ENCODE measurements at places on chromosomes 1 and 21.

- no peak for DNase-seq
Observed at GRCh38 chr1:4656533-4657140, 2.2 kb downstream of the AJAP1 start.

GRCh38 chr1:201456499-201457309 lies 12.3 kb downstream of the PHLDA3 start:
- no peak for DNase-seq

GRCh38 chr1:59669752-59670312 lies 144.9 kb upstream of the HOOK1 start:
- no peak for DNase-seq

GRCh38 chr21:41418956-41419680 lies 6.9 kb upstream of the MX1 start:
- DNase-seq = no peak

DNA sequence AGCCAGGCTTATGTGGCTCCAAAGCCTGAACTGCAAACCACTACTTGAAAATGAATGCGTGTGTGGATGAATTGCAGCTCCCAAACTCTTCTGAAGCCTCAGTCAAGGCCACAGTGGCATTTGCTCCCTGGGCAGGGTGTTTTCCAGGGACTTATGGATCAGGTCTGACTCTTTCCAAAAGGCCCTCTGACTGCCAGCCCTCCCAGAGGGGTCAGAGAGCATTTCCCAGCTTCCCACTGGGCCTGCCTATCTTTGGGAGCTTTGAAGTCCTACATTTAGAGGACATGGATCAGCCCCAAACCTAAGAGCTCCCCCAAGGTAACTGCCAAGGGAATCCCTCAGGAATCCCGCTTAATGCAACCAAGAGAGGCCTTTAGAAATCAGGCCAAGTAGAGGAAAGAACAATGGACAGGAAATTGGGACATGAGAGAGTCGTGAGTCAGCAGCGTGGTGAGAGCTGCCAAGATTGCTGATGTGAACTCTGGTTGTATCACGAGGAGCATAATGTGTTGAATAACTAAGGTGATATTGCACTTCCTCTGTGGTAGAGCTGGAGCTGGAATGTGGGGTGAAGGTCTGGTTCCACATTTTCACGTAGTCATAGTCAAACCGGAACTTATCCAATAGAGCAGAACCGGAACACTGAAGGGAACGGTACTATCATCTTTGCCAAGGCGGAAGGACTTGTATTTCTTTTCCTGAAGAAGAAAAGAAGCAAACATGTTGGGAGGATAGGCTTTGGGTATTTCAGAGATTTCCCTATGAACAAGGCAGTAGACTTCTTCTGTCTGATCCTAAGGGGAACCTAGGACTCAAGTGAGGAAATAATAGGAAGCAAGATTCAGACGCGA lies 99.4 kb upstream of the JUN start:
- DNase-seq = no peak
